ENCODE measurements at places on chromosomes 13 and 19.

DNA sequence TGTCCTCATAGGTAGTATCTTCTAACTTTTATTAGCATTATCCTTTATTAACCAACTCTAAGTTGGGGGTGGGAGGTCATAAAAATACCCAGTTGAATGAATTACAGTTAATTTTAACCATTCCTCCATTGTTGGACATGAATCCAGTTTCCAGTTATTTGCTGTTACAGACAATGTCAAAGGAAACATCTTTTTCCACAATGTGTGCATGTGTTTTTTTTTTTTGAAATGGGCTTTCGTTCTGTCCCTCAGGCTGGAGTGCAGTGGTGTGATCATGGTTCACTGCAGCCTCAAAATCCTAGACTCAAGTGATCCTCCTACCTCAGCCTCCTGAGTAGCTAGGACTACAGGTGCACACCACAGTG is 32.0 kb downstream of the KLF5 start:
- no peak for DNase-seq

GRCh38 chr13:48862572-48862971 is 113.1 kb upstream of the FNDC3A start:
- no peak for DNase-seq

DNA sequence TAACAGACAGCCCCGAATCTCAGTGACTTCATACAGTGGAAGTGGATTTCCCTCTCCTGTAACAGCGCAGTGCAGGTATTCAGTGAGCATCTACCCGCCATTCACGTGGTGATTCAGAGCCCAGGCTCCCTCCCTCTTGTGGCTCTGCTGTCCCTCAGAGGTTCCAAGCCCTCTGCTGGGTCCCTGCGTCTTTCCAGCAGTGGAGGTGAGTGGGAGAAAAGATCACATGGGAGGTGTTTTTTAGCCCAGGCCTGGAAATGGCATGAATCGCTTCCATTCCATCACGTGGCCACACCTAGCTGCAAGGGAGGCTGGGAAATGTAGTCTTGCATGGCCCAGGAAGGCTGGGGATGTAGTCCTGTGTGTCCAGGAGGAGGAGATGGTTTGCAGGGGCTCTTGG is 61.4 kb downstream of the DPF1 start:
- no peak for DNase-seq

GRCh38 chr19:43777163-43777695 is 3.5 kb downstream of the KCNN4 start:
- no peak for DNase-seq

- DNase-seq, result no peak
Measured at GRCh38 chr19:29255006-29255405, 42.1 kb upstream of the UQCRFS1 start.

DNA sequence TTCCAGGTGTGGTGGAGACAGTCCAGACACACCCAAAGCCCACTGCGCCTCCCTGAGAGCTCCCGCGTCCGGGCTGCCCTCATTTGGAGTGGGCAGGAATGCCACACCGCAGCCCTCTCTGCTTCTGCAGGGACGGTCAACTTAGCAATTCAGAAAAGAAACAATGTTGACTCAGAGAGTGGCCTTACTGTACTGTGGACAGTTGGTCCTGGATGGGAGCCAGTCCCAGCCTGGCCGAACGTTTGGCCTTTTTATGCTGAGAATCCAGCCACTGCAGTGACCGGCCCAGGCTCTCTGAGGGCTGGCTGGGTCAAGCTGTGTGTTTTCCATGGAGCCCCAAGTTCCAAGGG is 7.2 kb downstream of the GAS6 start:
- DNase-seq, result no peak

- DNase-seq, result no peak
Measured at GRCh38 chr19:39345956-39346355, 3.7 kb downstream of the SAMD4B start.
